CD4-positive, alpha-beta T cell treated with Interleukin-6 for 4 hours (primary cell): ENCODE measurements at places on chromosomes 1 and 21.

GRCh38 chr21:45278156-45278911 lies 9.4 kb downstream of the POFUT2 start:
- DNase-seq, result no peak

GRCh38 chr1:214427871-214428277 lies 123.5 kb downstream of the PTPN14 start:
- peak; percentile 68 for DNase-seq

- no peak for DNase-seq
These were observed at the start of gene MAEL for GRCh38 chr1:166988974-166989515. MAEL (plus strand) TSS chr1:166989280; CDS start chr1:166989353, 73 bp downstream.

DNA sequence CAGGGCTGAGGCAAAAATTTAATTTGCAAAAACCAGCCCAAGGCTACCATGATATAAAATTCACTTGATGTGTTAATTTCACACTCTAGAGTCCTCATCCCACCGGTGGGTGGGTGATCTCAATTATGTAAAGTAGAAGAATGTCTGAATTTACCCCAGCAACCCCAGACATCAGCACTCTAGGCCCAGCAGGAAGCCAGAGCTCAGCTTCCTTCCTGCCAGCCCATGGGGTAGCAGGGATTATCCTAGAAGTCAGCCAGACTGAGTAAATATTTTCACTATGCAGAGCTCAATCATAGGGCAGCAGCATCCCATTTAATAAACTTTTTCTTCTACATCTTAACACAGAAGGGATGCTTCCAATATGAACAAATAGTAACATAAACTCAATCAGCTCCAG lies 71.0 kb downstream of the SIPA1L2 start:
- DNase-seq, result no peak

GRCh38 chr21:36528716-36529115 lies 48.8 kb upstream of the CLDN14 start:
- DNase-seq, result no peak

DNA sequence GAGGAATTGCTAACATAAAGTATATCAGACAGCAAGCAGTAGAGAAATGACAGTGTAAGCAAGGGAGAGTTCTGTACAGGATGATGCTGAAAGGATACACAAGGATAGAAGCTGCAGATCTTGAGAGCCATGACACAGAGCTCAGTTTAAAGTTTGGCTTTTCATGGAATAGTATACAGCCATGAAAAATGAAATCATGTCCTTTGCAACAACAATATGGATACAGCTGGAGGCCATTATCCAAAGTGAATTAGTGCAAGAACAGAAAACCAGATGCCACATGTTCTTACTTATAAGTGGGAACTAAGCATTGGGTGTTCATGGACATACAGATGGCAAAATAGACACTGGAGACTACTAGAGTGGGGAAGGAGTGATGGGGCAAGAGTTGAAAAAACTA lies 169.8 kb downstream of the ST6GALNAC5 start:
- no peak for DNase-seq

DNA sequence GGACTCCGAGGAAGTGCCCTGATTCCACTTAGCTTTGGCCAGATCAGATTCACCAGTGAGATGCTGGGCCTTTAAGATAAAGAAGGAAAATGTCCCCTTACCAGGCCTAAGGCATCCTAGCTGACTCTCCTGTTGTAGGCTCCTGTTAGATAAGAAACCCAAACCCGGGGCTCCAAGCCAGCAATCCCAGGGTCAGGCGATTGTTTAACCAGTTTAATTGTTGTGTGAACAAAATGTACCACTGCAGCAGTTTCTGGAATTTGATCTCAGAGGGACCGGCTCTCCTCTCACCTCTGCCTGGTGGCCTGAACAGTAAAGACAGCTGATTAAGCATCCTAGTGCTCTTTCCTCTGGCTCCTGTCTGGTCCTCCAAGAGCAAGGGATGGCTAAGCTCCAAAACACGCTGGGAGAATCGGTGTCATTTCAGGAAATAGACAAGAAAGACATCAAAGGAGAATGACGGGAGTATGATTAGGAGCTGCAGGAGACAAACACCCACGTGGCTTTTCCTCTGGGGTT lies 9.3 kb upstream of the KLHDC8A start:
- DNase-seq, result no peak

GRCh38 chr1:225651376-225651871 lies 1.5 kb downstream of the ENAH start:
- DNase-seq, result no peak

GRCh38 chr1:84603941-84604830 lies 29.9 kb upstream of the CTBS start:
- DNase-seq, result no peak

- DNase-seq, result no peak
These were observed 64.2 kb upstream of the CNTN2 start for GRCh38 chr1:204978782-204979181.

DNA sequence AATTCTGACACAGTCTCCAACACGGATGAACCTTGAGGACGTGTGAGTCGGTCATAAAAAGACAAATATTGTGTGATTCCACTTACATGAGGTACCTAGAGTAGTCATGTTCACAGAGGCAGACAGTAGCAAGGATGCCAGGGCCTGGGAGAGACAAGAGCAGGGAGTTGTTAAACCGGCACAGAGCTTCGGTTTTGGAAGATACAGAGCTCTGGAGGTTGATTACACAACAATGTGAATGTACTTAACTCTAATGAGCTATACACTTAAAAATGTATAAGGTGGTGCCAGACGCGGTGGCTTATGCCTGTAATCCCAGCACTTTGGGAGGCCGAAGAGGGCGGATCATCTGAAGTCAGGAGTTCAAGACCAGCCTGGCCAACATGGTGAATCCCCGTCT lies 37.8 kb upstream of the NEK2 start:
- DNase-seq, result no peak

DNA sequence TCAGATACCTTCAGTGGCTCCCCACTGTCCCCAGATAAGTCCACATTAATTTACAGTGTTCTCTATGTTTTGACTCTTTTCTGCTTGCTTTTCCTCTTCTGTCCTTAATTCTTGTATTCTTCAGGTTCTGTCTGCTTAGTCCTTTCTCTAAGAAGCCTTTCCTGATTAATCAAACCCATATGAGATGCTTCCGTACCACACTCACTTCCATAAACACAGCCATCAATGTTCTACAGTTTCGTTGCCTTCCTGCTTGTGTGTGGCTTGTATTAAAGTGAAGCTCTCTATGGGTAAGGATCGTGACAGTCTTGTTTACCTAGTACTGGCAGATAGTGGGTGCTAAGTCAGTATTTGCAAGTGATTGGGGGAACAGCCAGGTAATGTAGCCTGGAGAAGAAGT lies 75.9 kb downstream of the PRDM2 start:
- no peak for DNase-seq

DNA sequence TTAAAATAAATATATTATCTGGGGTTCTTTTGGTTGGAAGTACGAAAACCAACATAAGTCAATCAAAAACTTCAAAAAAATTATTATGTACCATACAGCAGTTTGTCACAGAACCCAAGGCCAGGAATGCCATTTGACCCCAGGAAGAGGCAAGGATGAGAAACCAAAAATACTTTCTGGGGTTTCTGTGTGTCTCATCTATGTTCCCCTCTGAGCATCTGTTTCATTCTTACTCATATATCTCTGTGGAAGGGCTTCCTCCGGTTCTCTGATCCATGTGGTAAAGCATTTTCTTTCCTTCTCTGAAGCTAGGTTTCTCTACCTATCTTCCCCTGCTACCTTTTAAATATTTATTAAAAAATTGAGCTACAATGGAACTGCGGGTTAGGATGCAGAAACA lies 9.8 kb upstream of the FCRL1 start:
- no peak for DNase-seq

DNA sequence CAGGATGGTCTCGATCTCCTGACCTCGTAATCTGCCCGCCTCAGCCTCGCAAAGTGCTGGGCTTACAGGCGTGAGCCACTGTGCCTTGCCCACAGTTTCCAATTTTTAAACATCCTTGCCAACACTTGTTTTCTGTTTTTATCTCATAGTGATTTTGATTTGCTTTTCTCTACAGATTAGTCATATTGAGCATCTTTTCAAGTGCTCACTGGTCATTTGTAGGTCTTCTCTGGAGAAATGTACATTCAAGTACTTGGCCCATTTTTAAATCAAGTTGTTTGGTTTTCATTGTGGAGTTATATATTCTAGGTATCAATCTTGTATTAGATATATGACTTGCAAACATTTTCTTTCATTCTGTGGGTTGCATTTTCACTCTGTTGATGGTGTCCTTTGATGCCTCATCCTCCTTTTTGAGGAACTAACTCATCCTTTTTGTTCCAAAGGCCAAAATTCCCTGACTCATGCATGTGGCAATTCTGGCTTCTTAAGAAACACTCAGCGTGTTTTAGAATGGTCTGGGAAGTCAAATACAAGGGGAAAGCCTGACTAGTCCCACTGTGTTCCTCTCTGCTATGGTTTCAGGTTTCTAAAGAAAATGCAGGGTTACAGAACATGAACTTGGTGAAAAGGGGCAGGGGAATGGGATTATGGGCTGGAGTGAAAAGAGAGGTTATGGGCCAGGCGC lies 37.3 kb downstream of the PTAFR start:
- no peak for DNase-seq

GRCh38 chr1:220684890-220685289 lies 5.3 kb upstream of the C1orf115 start:
- no peak for DNase-seq

GRCh38 chr1:226373376-226373775 lies 34.5 kb downstream of the PARP1 start:
- DNase-seq, result no peak

GRCh38 chr1:62312698-62313097 lies 6.5 kb downstream of the KANK4 start:
- no peak for DNase-seq

DNA sequence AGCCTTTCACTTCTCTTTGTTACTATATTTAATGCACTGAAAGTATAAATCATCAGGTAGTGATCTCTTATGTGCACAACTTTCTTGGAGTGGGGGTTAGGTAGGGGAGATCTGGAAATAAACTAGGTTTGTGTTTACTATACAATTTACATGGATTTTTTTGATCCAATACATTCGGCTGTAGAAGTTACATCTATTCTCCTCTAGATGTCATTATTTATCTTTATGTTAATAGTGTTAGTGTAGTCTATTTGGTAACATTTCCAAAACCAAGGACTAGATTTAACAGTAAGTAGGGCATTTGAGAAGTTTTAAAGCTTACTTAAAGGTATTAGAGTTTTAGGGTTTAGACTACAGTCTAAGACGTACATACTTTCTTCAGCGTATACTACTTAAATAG lies 5.4 kb downstream of the VPS45 start:
- no peak for DNase-seq

- DNase-seq, result no peak
These were observed 8.0 kb downstream of the MECR start for GRCh38 chr1:29222686-29223085.

GRCh38 chr1:152728986-152729385 lies 21.0 kb downstream of the LCE4A start:
- DNase-seq, result no peak

GRCh38 chr21:45479691-45480675 lies 62.3 kb downstream of the SLC19A1 start:
- peak; percentile 40 for DNase-seq

DNA sequence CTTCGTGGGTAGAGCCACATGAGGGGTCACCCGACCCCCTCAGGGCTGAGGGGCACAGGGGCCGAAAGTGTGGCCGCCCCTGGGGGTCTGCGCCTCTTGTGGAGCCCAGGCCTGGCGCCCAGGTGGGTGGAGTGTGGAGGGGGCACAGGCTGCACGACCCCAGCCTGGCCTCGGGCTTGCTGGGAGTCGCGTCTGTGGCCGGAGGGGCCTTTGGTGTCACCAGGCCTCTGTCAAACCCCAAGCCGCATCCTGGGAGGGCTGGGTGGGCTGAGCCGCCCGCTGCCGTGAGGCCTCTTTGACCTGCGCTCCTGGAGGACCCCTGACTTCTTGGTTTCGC lies 60.7 kb downstream of the FAAP20 start:
- DNase-seq, result no peak

DNA sequence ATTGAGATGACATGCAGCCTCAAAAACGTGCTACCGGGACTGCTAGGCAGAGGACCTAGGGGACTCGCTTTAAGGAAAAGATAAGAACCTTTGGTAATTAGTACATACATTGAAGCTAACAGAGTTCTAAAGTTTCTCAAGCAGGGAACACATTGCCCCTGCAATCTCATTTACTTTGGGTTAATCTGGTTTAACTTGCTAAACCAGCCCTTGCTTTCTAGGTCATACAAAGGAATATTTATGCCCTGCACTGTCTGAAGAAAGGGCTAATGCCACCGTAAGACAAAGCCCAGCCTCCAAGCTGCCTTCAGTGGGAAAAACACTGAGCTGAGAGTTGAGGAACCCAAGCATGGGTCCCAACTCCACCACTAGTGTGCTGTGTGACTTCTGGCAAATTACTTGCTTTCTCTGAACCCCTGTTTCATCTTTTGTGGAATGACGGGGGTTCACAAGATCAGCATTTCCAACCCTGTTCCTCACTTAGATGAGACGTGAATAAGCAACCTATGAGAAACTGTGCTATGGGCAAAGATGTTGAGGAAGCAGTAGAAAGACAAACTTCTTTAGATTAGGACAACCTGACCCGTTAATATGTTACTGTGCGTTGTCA lies 66.3 kb downstream of the VWA5B1 start:
- DNase-seq, result no peak

GRCh38 chr1:209983953-209984352 lies 45.9 kb downstream of the SYT14 start:
- DNase-seq, result no peak

GRCh38 chr1:181345146-181345545 lies 138.2 kb upstream of the CACNA1E start:
- DNase-seq, result no peak

- DNase-seq, result no peak
These were observed 228.2 kb upstream of the USP24 start for GRCh38 chr1:55443175-55443915.

- DNase-seq, result no peak
These were observed 59.8 kb upstream of the PLA2G4A start for GRCh38 chr1:186768906-186769305.

GRCh38 chr1:18907021-18907916 lies 4.9 kb upstream of the ALDH4A1 start:
- peak; percentile 70 for DNase-seq

GRCh38 chr1:11487196-11487751 lies 8.3 kb downstream of the DISP3 start:
- no peak for DNase-seq

GRCh38 chr1:195637539-195637938 lies 970.7 kb downstream of the KCNT2 start:
- DNase-seq, result no peak

GRCh38 chr21:36656138-36656537 lies 42.8 kb upstream of the SIM2 start:
- DNase-seq, result no peak

GRCh38 chr1:98704474-98704873 lies 43.0 kb downstream of the SNX7 start:
- DNase-seq, result no peak

DNA sequence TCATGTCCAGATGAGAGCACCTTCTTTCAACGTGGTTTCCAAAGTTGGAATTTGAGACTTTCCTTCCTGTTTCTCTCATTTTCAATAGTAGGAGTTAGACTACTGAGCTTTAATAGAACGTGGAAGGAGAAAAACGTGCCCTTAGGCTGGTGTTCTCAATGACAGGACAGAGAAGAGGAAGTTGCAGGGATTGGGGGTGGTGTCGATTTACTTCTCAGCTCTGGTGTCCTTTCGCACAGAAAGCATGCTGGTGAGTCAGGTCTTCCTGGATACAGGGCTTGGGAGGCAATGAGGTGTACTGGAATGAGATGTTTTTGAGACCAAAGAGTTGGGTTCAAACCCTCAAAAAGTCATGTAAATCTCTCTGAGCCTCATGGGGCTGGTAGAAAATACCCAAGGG lies 67.1 kb downstream of the HIVEP3 start:
- DNase-seq, result no peak

- DNase-seq, result no peak
These were observed 12.1 kb downstream of the TRIM46 start for GRCh38 chr1:155185783-155186066.
